ENCODE measurements at places on chromosomes 3 and 15. TPM values are rescaled to one million over a fixed set of nuclear protein-coding genes. Genes with fewer than 3 reads are reported as not detected.

- DNase-seq, result peak; percentile 45
These were observed 25.6 kb downstream of the SQOR start for GRCh38 chr15:45660231-45660979.

DNA sequence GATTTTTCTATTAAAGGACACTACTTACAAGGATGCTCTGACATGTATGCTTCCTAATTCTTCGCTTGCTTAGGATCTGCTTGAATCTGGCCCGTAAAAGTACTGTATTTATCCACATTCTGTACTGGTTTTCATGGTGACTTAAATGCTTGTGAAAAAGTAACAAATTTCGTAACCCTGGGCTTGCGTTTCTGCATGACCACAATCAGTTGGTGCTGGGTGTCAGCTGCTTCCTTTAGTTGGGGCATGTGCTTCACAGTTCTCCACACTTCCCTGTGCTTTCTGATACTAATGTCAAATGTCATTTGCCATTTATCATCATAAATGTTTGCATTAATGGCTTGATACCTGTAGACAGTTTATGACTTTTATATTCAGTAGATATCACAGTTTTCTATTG is 218.4 kb upstream of the MLF1 start:
- peak; percentile 13 for DNase-seq

GRCh38 chr15:43977072-43977884 is 150.5 kb downstream of the WDR76 start:
- DNase-seq, result no peak

DNA sequence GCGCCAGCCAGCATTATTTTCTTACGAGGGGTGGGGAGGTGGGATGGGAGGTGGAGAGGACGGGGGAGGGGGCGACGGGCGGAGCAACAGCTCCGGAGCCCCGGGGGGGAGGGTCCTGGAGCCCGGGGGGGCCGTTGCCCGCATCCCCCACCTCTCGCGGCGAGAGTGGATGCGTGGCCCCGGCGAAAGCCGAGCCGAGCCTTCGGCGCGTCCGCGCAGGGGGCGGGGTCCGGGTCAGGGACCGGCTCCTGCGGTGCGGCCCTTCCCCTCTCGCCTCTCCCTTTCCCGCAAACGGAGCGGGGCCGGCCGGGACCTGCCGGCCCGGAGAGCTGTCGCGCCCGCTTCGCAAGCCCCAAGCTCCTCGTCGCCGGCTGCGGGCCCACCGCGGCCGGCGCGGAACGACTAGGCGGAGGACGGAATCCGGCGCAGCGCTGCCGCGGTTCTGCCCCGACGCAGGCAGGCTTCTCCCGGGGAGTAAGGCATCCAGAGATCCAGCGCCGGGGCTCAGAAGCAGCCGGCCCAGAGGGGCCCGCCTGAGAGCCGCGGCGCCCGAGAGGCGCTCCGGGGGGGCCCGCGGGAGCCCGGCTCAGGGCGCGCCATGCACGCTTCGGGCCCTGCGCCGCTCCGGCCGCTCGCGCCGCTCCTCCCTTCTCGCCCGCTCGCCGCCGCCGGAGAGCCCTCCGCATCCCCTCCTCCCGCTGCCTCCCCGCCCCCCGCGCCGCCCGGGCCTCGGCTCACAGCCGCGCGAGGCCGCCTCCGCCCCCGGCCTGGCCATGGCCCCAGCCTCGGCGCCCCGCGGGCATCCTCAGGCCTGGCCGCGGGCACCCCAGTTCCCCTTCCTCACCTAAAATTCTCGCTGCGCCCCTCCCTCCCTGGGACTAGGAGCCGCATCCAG is 459 bp upstream of the ADCY5 start:
- peak; percentile 79 for DNase-seq

The ADGRG7 gene
- total RNA-seq, result not detected

The TSC22D2 gene
- 27.5 TPM for total RNA-seq

The ITGA11 gene
- 12.1 TPM for total RNA-seq

The POPDC2 gene
- total RNA-seq, result 9.3 TPM

Measured in stomach (tissue), 19 donors.